T-helper 22 cell (primary cell): ENCODE measurements at places on chromosomes 11 and 22.

- peak; percentile 76 for DNase-seq
These were observed 27.6 kb downstream of the CD5 start for GRCh38 chr11:61129639-61130523.

GRCh38 chr11:110337570-110338193 is 41.3 kb upstream of the RDX start:
- DNase-seq = no peak

- no peak for DNase-seq
These were observed 102.4 kb upstream of the TIMP3 start for GRCh38 chr22:32699001-32699582.

DNA sequence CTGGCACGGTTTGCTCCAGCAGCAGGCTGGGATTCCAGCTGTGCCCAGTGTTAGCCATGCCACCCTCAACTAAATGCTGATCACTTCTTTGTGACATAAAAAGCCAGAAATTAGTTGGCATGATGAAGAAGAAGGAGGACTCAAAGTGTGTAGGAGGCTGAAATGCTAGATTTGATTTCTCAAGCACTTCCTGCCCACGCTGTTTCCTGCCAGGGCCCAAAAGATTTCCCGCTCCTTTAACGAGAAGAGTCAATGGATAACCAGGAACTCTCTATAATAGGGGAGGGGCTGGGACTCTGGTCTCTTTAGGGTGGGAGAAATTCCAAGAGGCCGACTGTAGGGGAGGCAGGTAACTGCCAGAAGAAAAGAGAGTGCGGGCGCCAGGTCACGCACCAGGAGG is 26.4 kb downstream of the APOL3 start:
- DNase-seq = no peak

- no peak for DNase-seq
These were observed 646.8 kb upstream of the CCDC90B start for GRCh38 chr11:83933008-83933407.

DNA sequence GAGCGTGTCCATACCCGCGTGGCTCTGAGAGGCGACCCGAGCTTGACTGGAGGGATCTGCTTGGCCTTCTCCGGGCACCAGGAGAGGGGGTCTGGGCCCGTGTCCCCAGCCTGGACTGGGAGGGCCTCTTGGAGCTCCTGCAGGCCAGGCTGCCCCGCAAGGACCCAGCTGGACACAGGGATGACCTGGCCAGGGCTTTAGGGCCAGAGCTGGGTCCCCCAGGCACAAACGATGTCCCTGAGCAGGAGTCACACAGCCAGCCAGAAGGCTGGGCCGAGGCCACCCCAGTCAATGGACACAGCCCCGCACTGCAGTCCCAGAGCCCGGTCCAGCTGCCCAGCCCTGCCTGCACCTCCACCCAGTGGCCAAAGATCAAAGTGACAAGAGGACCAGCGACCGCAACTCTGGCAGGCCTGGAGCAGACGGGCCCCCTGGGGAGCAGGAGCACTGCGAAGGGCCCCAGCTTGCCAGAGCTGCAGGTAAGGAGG is 38.2 kb downstream of the TRIOBP start:
- DNase-seq = no peak

GRCh38 chr11:90242894-90243416 is 20.1 kb upstream of the CHORDC1 start:
- DNase-seq = no peak

DNA sequence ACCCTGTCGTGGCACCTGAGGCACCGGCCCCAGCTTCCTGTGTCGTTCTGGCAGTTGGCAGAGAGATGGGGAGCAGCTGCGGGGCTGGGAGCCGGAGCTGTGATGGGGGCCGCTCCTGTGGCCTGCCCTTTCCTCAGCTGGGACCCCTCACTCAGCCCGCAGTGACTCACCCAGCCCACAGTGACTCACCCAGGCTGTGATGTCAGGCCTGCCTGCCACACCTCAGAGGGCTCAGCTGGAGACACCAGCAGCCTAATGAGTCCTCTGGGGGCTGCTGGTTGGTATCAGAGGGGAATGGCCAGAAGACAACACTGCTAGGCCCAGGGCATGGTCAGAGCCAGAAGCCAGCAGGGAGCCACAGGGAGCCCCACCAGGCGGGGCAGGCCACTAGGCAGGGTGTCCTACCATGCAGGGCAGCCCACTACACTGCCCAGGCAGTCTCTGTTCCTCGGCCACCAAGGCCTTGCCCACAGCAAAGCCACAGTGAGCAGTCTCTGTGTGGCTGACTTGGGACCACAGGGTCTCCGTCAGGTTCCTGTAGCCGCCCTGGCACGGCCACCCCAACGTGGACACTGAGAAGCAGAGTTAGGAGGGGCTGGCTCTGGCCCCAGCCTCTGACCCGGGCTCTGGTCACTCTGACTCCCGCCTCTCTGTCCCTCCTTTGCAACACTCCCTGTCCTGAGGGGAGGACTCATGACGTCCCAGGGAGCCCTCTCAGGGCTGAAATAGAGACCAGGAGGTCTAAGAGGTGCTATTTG is 4.2 kb upstream of the FXYD2 start:
- DNase-seq = peak; percentile 72
